ENCODE measurements at places on chromosomes 12 and 14. TPM values are rescaled to one million over a fixed set of nuclear protein-coding genes. Genes with fewer than 3 reads are reported as not detected.

GRCh38 chr12:13670285-13670866 is 311.0 kb downstream of the GRIN2B start:
- no peak for DNase-seq

DNA sequence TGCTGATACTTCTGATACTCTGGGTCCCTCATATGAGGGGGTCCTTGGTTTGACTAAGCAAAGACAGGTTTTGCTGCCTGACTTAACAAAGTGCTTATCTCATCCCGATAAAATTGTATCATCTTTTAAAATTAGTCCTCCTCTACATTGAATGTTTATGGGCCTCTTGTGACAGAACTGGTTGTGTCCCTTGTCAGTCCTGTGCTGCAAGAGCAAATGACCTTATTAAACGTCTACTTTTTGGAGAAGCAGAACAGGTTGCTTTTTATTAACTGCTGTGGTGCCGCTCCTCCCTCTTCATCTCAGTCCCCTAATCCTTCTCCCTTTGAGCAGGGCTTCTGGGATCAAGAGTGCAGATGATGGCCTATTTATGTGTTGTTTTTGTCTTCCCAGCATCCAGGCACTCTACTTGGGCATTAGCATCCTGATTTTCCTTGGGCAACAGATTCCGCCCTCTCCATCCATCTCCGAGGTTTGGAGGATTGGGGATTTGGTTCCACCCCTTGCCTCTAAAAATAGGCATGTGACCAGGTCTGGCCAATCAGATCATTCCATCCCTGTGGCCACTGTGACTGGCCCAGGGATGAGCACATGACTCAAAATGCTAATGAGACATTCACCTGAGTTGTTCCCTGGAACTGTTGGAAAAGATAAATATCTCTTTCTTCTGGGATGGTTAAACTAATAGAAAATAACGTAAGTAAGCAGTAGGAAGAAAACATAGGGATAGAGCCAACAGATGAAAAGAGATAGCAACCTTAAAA is 2.9 kb upstream of the DENR start:
- DNase-seq, result no peak

- DNase-seq, result no peak
Measured at GRCh38 chr12:68036642-68037041, 47.4 kb downstream of the IFNG-AS1 start.

DNA sequence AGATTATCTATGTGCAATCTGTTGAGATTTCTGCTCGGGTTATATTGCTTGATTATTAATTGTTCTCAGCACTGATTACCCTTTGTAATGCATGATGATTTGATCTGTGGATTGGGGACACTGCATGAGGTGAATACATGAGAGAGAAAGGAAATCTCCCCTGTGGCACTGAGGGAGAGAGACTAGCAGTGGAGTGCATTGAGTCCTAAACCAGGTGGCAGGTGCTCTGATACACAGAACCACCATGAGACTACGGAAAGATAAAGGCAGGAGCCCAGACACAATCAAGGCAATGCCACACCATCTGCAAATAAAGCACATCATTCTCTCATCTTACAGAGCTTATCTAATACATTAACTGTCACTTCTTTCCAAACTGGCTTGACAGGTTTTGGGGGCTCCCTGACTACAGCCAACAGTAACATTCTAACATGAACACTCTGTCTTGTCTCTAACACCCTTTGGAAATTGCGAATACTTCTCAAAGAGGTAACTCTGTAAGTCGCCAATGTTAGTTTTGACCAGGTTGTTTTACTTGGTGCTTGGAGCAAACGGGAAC is 37.6 kb upstream of the TSPAN8 start:
- no peak for DNase-seq

- no peak for DNase-seq
Measured at GRCh38 chr14:89365061-89365801, 51.8 kb downstream of the FOXN3 start.

DNA sequence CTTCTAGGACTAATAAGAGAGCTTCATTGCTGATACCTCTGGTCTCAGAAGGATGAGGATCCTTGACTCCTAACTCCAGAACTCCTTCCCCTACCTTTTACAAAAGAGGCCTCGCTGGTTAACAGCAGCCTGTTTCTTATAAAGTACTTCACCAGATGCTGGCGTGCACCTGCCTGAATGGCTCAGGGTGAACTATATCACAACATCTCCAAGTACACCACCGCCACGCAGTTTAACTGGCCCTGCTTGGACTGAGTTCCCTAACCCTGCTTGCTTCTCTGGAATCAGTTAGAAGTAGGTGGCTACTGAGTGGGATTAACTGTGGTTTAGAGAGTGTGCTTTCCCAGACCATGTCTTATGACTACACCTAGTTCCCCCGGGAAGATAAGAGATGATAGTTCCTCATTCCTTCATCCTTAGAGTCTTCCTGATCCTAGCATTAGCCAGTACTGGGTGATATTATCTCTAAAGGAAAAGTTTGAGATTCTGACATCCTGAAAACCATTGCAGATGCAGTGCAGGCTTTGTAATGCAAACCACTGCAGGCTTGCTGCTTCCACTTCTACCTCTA is 3.0 kb downstream of the FOXJ2 start:
- no peak for DNase-seq

- DNase-seq, result no peak
Measured at GRCh38 chr12:19003987-19004619, 125.4 kb upstream of the PLEKHA5 start.

- peak; percentile 34 for DNase-seq
Measured at GRCh38 chr14:100348253-100348729, 25.2 kb downstream of the SLC25A47 start.

DNA sequence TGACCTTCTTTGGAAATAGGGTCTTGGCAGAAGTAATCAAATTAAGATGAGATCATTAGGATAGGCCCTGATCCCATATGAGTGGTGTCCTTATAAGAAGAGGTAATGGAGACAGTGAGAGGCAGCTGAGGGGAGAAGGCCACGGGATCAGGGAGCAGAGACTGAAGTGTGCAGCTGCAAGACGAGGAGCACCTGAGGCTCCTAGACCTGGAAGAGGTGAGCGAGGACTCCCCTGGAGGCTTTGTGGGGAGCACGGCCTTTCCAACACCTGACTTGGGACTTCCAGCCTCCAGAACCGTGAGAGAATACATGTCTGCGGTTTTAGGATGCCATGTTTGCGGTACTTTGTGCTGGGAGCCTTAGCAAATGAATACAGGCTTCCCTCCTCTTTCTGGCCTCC is 37.5 kb downstream of the LRTM2 start:
- no peak for DNase-seq

GRCh38 chr12:63900922-63901793 is 56.7 kb downstream of the SRGAP1 start:
- no peak for DNase-seq

- DNase-seq, result no peak
Measured at GRCh38 chr12:19095756-19096480, 33.6 kb upstream of the PLEKHA5 start.

- no peak for DNase-seq
Measured at GRCh38 chr14:96238676-96239265, 17.2 kb upstream of the BDKRB1 start.

GRCh38 chr14:66254038-66254437 is 232.1 kb upstream of the CCDC196 start:
- no peak for DNase-seq

DNA sequence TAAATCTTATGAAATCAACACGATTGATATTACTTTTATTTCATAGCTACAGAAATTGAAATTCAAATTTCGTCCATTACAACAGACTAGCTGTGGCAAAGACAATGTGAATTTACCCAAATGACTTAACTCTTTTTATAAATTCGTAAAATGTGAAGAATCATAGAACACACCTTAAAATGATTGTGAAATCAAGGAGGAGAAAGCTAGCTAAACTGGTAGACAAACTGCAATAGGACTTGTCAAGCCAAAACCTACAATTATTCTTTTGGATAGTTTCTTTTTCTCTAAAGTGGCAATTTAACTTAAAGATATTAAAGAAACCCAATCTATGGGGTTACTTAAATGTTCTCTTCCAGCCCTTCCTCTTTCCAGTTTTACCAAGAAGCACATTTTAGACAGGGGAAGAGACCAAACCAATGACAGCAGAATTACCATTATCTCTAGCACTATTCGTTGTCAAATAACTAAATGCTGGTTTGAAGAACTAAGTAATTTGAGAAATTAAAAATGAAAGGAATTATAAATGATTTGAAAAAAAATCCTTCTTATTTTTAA is 807 bp upstream of the SLC16A7 start:
- DNase-seq, result no peak

DNA sequence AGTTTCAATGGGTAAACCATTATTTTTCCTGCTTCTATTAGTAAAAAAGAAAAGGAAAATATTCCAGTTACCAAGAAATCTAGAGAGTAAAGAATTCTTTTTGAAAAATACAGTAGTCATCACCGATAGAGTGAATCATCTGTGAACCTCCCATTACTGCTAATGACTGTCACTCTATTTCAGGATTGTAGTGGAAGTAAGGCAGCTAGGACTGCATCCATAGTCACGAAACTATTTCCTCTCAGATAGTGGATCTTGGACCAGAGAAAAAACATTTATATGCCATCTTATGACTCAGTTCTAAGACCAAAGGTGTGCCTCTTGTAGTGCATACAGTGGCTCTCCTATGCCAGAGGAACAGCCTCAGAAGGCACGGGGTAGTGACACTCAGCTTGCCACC is 173.9 kb upstream of the PLEKHA5 start:
- DNase-seq, result no peak

DNA sequence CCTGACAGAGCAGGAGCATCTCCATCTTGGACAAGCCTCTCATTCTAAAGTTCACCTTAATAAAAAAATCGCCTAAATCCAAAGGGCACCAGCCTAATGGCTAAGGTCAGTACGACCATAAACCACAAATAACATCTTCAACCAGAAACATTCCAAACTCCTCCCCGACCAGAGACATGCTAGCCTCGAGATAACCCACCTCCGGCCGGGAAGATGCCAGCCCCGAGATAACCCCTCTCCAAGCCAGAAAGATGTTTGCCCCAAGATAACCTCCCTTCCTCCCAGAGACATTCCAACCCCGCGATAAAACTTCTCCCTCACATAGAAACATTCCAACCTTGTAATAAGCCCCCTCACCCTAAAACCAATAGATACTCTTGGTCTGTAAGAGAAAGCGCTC is 86.8 kb upstream of the PKP2 start:
- DNase-seq, result no peak

GRCh38 chr14:52175982-52176502 is 91.5 kb upstream of the PTGDR start:
- no peak for DNase-seq

GRCh38 chr12:1650260-1650977 is 21.4 kb downstream of the WNT5B start:
- no peak for DNase-seq

DNA sequence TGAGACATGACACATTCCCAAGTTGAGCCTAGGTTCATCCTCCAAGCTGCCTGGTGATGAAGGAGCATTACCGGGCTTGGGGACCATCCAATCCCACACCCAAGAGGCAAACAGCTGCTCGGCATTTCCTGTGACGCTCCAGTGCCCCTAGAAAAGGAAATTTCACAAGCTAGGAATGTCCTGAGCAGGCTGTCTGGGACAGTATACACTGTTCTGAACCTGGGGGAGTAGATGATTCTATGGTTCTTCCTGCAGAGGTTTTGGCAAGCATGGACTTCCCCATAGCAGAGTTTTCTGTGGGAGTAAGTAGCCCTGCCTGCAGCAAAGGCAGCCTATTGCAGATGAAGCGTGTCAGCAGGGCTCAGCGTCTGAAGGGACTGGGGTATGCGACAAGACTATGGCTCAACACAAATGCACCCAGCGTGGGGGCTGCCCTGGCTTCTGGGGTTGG is 47.4 kb upstream of the SRSF5 start:
- DNase-seq, result no peak

DNA sequence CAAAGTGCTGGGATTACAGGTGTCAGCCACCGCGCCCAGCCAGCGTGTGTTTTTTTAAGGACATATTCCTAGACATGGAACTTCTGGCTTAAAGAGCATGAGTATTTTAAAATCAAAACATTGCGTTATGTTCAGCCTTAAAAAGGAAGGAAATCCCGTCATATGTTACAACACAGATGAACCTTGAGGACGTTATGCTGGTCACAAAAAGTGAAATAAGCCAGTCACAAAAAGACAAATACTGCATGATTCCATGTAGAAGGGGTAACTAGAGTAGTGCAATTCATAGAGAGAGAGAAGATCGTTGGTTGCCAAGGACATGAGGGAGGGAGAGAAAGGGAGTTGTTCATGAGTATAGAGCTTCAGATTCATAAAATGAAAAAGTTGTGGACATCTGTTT is 53.9 kb downstream of the ACACB start:
- no peak for DNase-seq

DNA sequence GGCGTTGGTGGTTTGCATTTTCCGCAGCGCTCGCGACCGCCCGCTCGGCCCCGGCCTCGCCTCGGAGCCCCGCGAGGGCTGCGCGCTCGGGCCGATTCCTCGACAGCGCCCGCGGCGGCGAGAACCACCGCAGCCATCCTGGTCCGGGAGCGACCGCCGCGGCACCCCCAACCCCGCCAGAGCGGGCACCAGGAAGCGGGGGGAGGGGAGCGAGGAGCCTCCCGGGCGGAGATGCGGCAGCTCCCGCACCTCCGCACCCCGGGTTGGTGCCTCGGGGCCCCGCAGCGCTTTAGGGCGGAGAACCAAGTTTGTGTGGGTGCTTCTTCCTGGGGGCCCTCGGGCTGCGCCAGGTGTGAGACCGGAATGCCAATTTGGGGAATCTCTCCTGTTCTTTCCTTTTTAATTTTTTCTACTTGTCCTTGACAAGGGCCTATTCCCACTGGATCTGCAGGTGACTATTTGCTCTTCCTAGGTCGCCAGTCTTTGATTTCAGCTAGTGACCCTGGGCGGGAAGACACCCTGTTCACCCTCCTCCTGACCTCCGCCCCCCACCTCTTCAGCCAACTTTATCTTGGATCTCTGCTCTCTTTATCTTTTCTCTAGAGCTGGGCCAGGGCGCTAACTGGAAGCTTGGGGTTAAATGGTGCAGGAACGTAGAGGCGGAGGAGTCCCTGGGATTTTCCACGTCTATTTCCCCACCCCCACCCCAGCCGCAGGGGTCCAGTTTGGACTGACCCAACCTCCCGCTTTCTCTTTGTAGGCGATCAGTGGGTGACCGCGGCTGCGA is at the start of gene SOCS2:
TSS of gene SOCS2 (plus strand) at position 751 of the 787 bp plus-strand sequence. CDS start 223 bp downstream, outside the sequence.
- peak; percentile 83 for DNase-seq

DNA sequence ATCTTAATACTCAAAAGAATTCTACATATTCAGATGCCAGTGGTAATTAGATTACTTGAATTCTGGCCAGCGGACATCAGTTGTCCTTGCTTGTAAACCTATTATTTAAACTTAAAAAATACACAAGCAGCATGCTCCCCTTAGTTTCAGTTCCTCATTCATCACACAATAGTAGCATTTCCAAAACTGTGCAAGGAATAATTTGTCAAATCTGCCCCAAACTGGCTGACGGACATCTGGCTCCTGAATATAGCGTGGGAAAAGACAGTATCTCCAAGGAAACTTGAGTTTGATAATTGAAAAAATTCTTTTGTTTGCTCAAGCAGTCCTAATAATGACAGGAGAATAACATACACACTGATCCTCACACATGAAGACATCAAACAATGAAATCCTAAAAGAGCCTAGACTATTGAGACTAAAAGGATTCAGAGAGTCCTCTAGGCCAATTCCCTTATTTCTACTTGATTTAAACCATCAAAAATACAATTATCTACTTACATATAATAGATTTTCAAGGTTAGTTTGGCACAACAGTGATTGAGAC is 90.4 kb downstream of the KIF21A start:
- DNase-seq, result no peak

The CLECL1 gene
- 15.3 TPM for total RNA-seq

The PIWIL1 gene
- total RNA-seq, result not detected

The ALG10B gene
- 13.9 TPM for total RNA-seq

The TAS2R50 gene
- 5.4 TPM for total RNA-seq

The NTS gene
- total RNA-seq, result 0.54 TPM

The INTS13 gene
- 24.2 TPM for total RNA-seq

The LRRC43 gene
- total RNA-seq, result 4.0 TPM

The CFAP251 gene
- total RNA-seq, result 9.9 TPM

The AMHR2 gene
- total RNA-seq, result 12.0 TPM

All from spleen (tissue), 13 donors.